ENCODE measurements at places on chromosomes 1 and 21.

- no peak for DNase-seq
These were observed 4.2 kb downstream of the TNFRSF25 start for GRCh38 chr1:6461538-6462411.

DNA sequence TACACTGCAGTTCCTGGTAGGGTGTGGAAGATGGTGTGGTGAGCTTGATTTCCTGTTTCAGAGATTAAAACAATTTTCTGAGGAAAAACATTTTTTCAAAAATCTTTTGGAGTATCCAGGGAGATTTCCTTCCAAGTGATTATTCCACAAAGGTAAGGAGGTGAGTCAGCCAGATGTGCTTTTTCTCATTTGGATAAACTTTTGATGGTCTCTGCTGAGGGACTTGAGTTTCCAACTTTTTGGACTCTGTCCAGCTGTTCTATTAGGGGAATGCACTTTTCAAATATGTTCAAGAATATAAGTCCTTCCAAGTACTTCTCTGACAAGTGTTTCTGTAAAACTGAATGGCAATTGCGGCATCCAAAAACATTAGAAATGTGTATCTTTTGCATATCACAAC, 628.8 kb upstream of the ADAMTS5 start:
- DNase-seq, result no peak

DNA sequence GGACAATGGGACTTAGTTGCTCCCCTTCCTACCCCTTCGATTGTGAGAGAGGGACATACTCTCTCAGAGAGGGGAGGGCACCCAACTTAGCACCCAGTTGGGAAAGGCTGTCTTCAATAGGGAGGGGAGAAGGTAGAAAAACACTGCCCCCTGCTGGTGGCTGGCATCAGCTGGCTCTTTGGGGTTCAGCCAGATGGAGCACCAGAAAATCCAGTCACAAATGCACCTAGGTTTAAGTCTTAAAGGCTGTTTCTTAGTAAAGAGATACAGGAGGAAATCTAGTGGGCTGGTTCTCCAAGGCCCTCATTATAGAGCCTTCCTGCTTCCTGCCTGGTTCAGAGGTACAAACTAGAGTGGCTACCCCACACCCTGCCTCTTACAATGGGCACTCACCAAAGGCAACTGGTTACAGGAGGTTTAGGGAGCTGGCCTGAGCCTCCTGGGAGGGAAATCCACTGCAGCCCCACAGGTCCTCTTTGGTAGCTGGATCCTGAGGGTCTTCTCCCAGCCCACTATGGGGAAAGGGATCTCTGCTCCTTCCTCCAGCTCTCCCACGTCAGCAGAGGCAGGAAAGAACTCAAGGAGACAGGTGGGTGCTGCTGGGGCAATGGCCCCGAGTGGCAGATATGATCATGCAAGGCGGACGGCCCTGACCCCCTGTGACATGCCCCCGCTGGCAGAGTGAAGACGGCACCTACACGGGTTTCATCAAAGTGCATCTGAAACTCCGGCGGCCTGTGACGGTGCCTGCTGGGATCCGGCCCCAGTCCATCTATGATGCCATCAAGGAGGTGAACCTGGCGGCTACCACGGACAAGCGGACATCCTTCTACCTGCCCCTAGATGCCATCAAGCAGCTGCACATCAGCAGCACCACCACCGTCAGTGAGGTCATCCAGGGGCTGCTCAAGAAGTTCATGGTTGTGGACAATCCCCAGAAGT, 28.3 kb downstream of the EIF2D start:
- peak; percentile 32 for DNase-seq

GRCh38 chr1:58964428-58964827, 180.6 kb upstream of the JUN start:
- no peak for DNase-seq

GRCh38 chr1:29390491-29391361, 154.4 kb downstream of the PTPRU start:
- no peak for DNase-seq

DNA sequence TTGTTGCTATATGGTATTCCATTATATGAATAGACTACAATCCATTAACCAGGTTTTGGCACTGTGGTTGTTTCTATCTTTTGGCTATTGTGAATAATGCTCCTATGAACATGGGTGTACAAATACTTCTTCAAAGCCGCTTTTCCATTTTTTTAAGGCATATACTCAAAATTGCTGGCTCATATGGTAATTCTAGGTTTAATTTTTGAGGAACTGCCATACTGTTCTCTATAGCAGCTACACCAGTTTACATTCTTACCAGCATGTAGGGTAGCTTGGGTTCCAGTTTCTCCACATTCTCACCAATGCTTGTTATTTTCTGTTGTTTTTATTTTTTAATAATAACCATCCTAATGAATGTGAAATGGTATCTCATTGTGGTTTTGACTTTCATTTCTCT, 19.9 kb upstream of the AGO1 start:
- no peak for DNase-seq

DNA sequence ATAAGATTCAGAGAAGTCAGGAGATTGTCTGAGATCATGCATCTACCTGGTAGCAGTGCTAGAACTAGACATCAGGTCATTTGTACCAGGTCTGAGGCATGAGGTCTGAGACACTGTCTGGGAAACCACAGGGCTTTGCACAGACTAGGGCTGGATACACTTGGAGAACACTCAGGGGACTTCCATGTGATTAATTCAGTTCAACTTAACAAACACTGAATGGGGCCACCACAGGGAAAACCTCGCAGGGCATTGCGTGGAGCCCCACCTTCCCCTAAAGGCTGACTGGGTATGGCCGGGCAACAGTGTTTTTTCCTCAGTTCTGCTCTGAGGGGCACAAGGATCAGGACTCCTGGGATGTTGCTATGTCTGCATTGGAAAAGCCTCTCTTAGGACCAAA, 86.5 kb upstream of the WARS2 start:
- no peak for DNase-seq

Data from DMS79 (cell line).